Left renal cortex interstitium (tissue), 4 donors: ENCODE measurements at places on chromosomes 6 and 20.

DNA sequence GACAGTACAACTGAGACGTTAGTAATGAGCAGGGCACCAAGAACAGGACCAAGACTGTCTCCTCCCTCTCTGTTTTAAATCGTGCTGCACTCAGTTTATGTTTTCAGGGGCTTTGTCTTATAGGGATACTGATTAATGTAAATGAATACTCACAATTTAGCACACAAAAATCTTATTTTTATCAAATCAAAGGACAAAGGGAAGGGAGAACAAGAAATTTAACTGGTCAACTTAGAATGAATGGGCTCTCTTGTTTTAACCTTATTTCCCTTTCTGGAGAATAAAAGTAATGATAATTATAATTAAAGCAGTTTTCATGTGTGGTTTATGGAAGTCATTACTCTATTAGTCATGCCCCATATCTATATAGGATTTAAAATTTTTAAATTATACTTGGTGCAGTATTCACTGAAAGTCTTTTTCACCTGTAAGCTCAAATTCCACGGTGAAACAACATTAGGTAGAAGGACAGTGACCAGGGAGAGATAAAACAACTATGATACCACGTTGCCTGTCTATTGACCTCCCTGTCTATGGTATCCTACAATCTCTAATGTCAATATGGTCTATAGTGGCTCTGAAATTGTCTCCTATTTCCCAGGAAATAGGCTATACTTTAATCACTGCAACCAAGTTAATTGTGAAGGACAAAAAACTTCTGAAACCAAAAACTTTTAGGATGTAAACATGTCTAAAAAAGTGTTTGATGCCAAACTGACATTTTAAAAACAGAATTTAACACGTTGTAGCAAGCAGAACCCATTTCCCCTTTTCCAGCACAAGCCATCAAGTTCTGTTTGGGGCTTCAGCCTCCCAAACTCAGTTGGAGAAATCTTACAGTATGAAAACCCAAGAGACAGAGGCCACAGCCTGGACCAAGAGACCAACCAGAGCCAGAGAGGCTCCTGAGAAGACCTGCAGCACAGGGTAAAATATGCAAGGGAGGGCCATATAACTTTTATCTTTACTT lies 15.0 kb downstream of the ELOVL5 start:
- DNase-seq: no peak

DNA sequence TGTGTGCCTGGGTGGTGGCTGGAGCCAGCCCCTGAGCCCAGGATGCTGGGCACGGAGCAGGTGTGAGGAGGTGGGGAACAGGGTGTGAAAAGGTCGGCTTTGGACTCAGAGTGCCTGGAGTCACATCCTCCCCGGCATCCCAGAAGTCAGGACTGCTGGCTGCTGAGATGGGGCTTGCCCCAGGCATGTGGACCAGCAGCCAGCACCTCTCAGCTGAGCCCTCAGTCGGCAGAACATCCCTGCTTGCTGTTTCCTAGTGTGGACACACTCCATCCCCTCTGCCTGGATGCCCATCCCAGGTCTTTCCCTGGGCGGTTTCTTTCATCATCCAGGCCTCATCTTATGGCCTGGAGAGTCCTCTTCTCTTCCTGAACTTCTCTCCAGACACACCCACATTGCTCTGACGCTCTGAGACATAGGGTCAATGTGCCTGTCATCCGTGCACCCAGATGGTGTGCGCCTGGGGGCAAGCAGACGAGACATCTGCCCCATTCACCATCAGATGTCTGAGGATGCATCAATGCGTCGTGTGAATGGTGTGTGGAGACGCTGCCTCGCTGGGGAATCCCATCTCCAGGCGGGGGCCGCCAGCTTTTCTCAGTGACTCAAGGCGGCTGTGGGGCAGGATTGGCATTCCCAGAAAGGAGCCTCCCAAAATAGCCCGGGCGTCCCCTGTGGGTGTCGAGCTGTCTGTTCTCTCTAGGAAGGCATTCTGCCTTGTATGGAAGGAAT lies 104.2 kb downstream of the SYCP2 start:
- no peak for DNase-seq

DNA sequence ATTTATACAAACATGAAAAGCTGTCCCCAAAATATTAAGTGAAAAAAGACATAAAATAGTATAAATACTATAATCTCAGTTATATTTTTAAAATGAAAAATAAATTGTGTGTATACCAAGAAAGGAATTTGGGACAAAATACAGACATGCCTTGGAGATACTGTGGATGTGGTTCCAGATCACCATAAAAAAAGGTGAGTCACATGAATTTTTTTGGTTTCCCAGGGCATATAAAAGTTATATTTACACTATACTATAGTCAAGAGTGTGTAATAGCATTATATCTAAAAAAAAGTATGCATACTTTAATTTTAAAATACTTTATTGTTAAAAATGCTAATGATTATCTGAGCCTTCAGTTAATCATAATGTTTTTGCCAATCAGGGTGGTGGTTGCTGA lies 17.4 kb upstream of the SDHAF4 start:
- no peak for DNase-seq

DNA sequence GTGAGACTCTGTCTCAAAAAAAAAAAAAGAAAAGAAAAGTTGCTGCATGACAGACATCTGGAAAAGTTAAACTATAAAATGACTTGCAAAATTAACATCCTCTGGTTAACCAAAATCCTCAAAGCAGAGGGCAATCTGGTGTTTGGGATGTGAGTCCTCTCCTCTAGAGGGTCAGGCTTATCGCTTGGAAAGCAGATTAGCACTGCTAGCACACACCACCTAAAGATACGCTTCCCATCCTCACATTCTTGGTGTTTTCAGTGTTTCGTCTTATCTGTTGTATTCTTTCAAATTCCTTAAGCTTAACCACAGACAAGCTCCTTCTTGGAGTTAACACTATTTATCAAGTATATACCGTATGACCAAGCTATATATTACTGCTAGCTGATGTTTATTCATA lies 198.0 kb downstream of the SOX4 start:
- no peak for DNase-seq

GRCh38 chr20:48975955-48976354 lies 54.4 kb downstream of the ARFGEF2 start:
- DNase-seq: no peak

- DNase-seq: no peak
Observed at GRCh38 chr20:3812975-3813847, 7.1 kb upstream of the AP5S1 start.
